Immature natural killer cell (primary cell): ENCODE measurements at places on chromosomes 2 and 18. TPM values are rescaled to one million over a fixed set of nuclear protein-coding genes. Genes with fewer than 3 reads are reported as not detected.

DNA sequence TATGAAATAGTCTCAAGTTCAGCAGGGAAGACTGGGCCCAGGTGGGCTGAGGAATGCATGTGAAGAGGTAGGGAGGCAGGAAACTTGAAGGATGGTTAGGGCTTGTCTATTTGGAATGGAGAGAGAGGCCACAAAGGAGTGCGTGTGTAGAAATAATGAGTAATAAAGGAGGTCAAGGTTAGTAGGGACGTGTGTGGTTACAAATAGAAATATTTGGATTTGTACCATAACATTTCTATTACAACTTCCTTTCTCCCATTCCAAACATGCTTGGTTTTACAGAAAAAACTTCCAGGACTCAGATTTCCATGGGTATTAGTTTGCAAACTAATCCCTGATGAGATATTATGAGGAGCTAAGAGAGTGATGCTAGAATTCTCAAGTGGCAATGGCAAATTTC lies 280.6 kb downstream of the NCKAP5 start:
- H3K4me3 ChIP-seq, result no peak overlapping the region
- no peak overlapping the region for H3K27ac ChIP-seq
- H3K27me3 ChIP-seq, result peaks cover 2% of the 10 kb centered on the region
- no peaks in the 10 kb centered on the region for H3K36me3 ChIP-seq

DNA sequence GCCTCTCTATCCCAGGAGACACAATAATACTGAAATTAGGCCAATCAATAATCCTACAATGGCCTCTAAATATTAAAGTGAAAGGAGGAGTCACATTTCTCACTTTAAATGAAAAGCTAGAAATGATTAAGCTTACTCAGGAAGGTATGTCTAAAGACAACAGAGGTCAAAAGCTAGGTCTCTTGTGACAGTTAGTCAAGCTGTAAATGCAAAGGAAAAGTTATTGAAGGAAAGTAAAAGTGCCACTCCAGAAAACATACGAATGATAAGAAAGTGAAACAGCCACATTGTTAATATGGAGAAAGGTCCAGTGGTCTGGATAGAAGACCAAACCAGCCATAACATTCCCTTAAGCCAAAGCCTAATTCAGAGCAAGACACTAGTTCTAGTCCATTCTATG lies 9.5 kb downstream of the SESTD1 start:
- H3K27me3 ChIP-seq, result no peaks in the 10 kb centered on the region
- H3K4me3 ChIP-seq, result no peak overlapping the region

GRCh38 chr2:120262761-120263428 lies 10.2 kb downstream of the RALB start:
- peaks cover 4% of the 10 kb centered on the region for H3K36me3 ChIP-seq
- no peak overlapping the region for H3K4me3 ChIP-seq
- DNase-seq, result no peak
- no peak overlapping the region for H3K27ac ChIP-seq

Gene GALNT13
- not detected for polyA plus RNA-seq
